GM04503 (cell line): ENCODE measurements at places on chromosomes 3 and 15.

DNA sequence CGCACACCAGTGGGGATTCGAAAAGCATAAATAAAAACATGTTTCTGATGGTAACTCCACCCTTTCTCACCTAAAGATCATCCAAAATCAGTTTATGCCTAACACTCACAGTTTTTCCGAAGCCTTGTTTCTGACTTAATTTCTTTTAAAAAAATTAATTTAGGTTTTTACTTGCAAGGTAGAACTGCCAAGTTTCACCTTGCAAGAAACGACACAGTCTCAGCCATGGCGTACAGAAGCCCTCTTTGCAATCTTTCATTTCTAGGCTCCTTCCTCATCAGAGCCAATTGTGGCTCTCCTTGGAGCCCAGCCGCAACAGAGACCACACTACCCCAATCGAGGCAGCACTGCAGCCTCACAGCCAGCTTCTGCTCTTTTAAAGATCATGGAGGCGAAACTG is 31.0 kb upstream of the FEZF2 start:
- no peak for DNase-seq

- DNase-seq = no peak
These were observed 688.7 kb downstream of the TUSC7 start for GRCh38 chr3:117398141-117398899.

- no peak for DNase-seq
These were observed 246.8 kb upstream of the TOPAZ1 start for GRCh38 chr3:43994657-43995546.

DNA sequence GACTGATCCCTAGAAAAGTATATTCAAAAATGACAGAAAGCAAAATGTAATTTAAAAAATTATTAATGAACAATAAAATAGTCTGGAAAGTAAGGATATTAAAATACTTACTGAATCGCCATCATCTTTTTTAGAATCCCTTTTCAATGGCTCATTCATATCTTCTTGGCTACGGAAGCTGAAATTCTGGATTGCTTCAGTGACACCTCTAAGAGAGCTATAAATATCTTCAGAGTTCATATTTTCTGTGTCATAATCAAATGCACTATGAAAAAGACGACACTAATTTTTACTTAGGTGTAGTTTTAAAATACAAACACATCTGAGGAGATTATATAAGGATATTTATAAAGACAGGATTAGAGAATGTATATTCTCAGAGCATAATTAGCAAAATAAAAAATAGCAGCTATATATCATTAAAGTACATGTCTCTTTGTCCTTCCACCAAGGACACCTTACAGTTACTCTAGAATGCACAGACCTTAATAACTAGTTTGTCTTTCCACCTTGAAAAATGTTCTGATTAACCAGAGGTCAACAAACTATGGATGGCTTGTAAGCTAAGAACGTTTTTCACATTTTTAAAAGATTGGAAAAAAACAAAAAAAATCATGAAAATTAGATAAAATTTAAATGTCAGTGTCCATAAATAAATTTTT is 98.6 kb upstream of the UBP1 start:
- no peak for DNase-seq

- no peak for DNase-seq
These were observed 45.9 kb upstream of the SEC61A1 start for GRCh38 chr3:128006061-128007032.

DNA sequence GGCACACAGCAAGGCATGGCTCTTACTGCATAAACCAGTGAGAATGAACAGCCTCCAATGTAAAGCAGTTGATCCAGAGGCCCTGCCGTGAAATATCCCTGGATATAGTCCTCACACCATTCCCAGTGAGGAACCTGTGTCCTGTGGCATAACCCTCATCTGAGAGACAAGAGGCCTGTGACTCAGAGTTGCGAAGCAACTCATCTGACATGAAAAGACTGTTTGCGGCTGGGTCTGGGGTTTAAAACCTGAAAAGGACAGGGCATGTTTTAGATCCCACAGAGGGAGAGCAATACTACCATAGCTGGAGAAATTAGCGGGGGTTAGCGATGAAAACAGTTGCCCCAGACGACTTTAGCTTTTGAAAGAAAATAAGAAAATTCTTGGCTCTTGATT is 165.3 kb upstream of the BHLHE40 start:
- no peak for DNase-seq

- DNase-seq = no peak
These were observed 146.6 kb downstream of the THSD4 start for GRCh38 chr15:71261909-71262308.

- no peak for DNase-seq
These were observed 557 bp downstream of the ELL3 start for GRCh38 chr15:43776101-43776717.

DNA sequence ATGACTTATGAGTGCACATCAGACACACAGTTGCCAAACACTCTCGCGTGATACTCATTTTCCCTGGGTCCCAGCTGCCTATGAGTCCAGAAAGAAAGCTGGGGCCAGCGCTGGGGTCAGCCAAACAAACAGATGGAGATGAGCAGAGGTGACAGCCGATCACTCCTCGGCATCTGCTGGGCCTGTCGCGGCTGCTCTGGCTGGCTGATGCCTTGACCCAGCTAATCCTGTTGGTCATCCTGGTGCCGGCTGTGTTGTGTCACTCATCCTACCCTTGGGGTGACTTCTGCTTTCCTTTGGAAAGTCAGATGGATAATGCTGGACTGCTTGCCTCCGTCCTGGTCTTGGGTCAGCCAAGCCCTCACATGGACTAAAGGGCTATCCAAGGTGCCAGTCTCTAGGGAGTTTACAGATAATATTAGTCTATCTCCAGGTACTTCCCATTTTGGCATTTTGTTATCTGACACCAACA is 105.3 kb upstream of the PDZRN3 start:
- DNase-seq = no peak

DNA sequence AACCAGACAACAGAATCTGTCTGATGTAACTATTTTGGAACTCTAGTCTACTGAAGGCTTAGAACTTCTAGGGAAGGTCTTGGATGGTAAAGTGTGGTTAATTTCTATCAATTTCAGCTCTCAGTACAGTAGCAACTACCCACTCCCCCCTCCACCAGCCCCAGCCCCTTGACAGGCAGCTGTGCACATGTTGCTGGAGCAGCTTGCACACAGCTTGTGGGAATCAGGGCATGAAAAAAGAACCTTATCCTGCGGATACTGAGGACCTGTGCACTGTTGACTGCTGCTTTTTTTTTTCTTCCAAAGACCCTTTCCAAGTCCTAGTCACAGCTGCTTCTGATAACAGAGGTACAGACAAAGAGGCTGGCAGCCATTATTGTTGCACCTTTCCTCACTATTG is 81.5 kb upstream of the UBP1 start:
- no peak for DNase-seq

DNA sequence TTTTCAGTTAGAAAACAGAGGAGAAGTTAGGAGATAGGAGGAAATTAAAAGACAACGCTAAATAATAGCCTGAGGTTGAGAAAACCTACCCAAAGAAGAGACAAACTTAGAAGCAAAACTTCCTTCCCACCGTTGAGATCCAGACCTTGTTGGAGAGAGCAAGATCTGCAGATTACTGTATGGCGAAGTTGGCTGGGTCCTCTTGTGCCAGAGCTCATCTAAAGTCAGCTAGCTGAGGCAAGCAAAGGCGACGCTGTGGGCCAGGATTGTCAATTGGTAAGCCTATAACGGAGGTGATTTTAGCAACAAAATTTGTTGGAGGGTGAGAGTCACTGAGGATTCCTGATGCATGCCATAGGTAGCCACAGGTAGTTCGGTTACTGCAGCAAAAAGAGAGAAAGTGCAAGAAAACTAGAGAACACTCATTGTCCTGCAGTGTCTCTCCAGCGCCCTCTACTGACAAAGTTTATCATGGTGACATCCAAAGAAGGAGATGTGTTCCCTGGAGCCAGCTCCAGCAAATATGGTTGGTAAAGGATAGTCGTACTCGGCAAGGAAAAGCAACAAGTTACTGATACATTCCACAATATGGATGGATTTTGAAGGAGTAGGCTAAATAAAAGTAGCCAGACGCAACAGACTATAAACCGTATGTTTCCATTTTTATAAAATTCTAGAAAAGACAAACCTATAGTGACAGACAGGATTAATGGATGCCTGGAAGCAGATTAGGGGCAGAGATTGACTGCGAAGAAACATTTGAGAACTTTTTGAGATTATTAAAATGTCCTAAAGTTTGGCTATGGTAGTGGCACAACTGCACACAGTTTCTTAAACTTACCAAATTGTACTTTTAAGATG is 9.8 kb upstream of the OR5K4 start:
- no peak for DNase-seq

DNA sequence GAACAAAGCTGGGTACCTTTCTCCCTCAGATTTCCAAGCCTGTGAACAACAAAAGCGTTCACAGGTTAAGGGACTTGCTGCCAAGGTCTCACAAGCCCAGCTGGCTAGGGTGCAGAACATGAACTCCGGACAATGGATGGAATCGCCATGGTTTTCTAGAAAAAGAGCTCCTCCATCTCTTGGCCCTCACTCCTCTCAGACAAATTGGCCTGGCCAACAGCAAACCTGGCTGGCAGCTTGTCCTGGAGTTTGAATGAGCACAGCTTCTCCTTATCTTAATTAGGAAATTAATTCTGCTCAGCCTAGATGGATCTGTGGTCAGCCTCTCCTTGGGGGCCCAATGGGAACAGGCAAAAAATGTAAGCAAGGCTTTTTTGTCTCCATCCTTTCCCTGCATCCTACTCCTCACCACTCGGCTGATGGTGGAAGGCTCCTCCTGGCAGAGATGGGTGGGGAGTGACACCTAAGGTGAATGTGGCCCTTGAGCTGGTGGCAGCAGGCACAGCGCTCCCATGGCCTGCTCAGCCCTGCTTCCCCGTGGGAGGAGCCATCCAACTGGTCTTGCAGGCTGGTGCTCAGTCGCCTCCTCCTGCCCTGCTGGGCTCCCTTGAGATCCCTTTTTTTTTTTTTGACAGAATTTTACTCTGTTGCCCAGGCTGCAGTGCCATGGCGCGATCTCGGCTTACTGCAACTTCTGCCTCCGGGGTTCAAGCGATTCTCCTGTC is 5.8 kb downstream of the KLHL25 start:
- DNase-seq = no peak

DNA sequence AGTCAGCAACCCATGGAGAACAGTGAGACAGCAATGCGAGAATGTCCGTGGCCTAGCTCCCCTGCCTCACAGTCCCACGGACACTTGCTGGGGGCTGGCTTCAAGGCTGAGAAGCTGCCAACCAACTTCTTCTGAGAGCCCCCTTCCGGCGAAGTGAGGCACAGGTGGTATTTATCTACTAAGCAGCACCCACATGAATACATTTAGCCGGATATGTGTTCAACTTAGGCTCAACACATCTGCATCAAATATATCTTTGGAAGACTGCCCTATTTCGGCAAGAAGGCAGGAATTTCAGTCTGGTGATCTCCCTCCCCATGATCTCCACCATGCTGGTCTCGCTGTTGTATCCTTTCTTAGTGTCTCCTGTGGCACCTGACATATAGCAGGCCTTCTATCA is 340.9 kb upstream of the NR2E3 start:
- no peak for DNase-seq

DNA sequence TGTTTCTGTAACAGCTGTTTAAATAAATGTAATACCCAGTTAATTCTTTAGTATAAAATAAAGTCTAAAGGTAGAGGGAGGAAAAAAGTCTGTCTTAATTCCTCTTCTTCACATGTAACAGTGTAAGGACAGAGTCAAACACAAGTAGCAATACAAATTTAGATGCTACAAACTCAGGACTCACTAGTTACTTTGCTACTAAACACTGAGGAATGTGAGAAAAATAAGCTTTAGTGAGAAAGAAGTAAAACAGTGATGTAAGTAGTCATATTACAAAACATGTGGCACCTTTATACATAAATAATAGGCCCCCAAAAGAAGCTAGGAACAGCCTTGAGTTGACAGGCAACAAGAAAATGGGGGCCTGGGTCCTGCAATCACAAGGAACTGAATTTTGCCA is 113.0 kb downstream of the TBC1D5 start:
- DNase-seq = no peak

DNA sequence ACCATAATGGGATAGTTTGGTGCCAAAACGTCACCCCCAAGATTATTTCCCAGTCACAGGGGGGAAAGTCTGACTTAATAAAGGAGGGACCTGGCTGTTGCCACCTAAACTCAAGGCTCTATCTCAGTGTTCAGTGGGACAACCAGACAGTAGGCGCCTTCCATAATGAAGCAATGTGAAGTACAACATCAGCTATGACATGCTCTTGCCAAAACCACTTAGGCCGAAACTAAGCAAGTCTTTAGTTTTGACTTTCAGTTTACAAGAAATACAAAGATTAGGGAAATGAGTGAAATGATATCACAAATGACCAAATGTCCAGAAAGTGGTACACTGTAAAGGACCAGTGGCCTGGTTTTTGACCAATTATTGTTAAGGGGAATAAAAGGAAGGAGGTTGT is 32.9 kb downstream of the SOX14 start:
- DNase-seq = no peak

- DNase-seq = no peak
These were observed 29.3 kb upstream of the XYLB start for GRCh38 chr3:38317192-38317759.

DNA sequence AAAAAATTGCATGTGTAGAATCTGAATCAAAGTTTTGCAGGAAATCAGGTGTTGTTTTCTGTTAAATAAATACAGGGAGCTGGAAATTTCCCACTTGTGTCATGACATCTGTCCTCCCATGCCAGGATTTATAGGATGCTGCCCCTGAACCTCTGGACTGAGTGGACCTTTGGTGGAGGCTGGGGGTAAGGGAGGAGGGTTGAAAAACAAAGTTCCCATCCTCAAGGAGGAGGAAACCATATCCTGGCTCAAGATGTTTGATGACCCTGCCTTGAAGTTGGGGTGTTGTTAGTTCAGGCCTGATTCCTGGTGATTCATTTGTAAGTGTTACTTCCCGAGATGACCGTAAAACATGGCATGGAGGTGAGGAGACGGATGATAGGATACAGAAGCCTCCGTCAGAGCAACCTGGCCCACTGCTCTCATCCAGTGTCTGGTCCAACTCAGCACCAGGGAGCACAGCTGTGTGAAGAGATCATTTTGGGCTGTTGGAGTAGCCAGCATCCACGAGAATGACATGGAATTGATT is 223.6 kb downstream of the CACNA2D3 start:
- no peak for DNase-seq

DNA sequence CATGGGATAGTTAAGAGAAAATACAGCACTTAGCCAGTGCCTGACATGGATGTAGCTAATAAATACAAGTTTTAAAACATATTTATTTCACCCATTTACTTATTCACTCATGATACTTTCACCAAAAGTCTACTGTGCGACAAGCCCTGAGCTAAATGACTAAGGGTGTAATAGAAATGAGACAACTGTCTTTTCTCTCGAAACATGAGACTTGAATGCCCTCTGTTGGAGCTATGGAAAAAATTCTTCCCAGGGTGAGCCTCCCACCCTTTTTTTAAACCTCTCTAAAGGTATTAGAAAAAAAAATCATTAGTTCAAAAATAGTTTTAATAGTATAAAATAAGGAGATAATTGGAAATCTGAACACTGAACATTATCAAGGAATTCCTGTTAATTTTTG is 24.3 kb upstream of the RPL14 start:
- no peak for DNase-seq
